ENCODE measurements at places on chromosomes 13 and 19. TPM values are rescaled to one million over a fixed set of nuclear protein-coding genes. Genes with fewer than 3 reads are reported as not detected.

PPM1N gene
- total RNA-seq: 0.65 TPM

ZNF578 gene
- total RNA-seq: 1.6 TPM

DNA sequence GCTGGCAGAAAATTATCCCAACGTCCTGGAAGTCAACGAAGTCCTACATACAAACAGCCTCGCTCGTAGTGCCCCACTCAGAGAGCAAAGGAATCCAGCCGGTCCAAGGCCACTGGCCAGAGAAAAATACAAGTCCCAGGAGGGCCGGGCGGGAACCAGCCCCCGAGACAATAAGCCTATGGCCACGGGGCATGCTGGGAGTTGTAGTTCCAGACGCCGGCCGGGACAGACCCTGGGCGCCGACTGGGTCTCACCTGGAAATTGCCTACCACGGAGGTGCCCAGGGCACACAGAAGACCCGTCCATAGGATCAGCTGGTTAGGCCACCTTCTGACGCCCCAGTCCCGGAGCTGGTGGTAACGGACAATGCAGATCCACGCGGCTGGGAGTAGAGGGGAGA is 5.4 kb downstream of the TMEM150B start:
- no peak for DNase-seq

- no peak for DNase-seq
Observed at GRCh38 chr13:48733739-48734335, 80.1 kb downstream of the CYSLTR2 start.

DNA sequence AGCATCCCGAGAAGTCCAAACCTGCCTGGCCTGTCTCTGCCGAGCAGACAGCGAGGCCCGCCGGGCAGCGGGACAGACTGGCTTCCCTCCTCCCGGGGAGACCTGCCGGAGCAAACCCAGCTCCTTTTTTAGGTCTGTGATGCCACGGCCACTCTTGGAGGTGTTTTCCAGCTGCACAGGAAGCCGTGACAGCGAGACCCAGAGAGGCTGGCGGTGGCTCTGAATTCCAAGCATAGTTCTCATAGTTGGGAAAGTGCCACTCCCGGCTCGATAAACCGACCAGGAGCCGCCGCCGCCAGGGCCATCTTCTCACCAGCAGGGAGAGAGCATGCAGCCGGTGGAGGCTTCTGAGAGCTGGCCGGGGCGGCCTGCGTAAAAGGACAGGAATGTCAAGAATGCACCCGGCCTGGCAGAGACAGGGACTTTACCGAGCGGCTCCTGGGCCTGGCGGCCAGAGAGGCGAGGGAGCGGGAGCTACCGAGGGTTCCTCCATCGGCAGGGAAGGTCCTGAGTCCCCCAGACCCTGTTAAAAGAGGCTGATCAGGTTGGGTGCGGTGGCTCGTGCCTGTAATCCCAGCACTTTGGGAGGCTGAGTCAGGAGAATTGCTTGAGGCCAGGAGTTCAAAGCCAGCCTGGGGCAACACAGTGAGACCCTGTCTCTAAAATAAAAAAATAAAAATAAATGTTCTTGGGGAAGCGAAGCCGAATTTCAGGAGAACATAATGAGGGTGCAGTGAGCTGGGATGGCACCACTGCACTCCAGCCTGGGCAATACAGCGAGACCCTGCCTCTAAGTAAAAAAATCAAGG is 64.9 kb downstream of the GADD45B start:
- DNase-seq: peak; percentile 94

DNA sequence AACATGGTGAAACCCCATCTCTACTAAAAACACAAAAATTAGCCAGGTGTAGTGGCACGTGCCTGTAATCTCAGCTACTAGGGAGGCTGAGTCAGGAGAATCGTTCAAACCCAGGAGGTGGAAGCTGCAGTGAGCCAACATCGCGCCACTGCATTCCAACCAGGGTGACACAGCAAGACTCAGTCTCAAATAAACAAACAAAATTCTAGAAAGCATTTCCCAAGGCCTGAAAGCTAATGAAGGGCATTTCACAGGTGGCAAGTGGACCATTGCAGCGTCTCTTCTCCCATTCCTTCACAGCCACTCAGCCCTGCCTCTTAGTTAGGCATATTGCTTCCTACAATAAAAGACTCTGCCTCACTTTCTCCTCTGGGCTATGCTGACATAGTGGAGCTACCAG is 13.5 kb upstream of the RXFP2 start:
- DNase-seq: no peak

ZNF497 gene
- total RNA-seq: 0.19 TPM

UBXN6 gene
- total RNA-seq: 119 TPM

GRCh38 chr19:1103132-1103707 is 574 bp upstream of the GPX4 start:
- DNase-seq: no peak

METTL21C gene
- total RNA-seq: not detected

KCNN1 gene
- total RNA-seq: not detected

ATXN8OS gene
- total RNA-seq: not detected

CEACAM4 gene
- total RNA-seq: 0.32 TPM

GRCh38 chr19:50380751-50381151 is 3.4 kb upstream of the POLD1 start:
- DNase-seq: no peak

GRCh38 chr19:54030895-54031586 is 32.7 kb downstream of the VSTM1 start:
- DNase-seq: no peak

DIRAS1 gene
- 200 TPM for total RNA-seq

DNA sequence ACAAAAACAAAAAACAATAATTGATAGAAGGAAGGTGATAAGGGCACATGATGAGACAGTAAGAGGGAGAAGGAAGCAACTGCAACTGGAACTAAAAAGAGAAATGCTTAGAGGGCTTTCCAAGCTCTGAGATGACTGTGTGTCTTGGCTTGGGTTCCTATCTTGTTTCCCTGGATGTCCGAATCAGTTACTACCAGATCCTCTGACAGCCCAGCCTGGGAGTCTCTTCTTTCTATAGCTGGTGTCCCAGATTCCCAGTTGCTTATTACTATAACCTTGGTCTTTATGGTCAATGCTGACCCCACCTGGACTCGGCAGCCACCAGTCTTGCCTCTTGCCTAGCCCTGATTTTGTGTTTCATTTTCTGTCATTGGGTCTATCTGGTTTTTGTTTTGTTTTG is 116.4 kb downstream of the RFC3 start:
- no peak for DNase-seq

DNA sequence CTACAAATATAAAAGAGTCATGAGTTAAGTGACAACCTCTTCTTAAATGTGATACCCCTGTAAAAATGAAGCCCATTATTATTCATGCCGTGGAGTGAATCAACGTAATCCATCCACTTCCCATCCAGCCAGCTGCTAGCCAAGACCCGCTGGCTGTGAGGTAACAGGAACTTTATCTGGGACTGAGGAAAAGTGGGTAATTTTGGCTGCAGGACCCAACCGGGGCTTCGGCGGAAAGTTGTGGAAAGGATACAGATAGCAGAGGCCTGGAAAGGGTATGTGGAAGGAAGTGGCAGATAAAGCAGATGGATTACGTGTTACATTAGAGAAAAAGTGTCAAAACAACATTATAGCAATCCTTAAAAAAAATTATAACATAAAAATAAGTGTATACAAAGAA is 48.3 kb downstream of the SLC7A1 start:
- no peak for DNase-seq

DNA sequence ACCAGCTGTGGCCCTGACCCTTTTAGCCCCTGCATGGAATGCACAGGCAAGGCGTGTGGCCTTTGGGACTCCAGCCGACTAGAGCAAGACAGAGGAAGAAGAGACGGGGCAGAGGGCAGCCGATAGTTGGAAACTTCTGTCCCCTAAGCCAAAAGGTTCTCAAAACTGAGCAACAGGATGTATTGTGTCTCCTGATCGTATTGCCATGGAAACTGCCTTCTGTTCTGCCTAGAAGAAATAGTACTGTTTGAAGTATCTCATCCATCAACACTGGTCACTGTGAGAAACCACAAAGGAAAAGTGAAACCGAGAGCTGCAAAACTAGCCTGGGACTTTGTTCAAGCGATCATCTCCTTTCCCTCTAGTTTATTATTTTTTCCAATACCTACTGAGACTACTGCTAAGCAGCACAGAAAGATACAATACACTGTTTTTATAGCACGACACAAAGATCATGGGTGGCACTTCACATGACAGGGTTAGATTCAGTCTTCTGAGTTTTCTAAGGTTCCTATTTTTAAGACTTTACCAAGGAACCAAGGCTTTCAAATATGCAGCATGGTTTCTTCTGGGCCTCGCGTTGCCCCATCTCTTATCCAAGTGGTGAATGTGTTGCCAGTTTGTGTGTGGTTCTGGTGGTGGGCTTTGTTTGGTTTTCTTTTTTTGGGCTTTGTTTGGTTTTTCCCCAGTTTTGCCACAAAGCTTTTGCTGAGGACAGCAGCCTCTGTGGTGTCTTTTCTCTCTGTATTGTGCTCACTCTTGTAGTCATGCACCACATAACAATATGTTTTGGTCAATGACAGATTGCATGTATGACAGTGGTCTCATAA is 49.3 kb upstream of the GPR183 start:
- DNase-seq: no peak

DNA sequence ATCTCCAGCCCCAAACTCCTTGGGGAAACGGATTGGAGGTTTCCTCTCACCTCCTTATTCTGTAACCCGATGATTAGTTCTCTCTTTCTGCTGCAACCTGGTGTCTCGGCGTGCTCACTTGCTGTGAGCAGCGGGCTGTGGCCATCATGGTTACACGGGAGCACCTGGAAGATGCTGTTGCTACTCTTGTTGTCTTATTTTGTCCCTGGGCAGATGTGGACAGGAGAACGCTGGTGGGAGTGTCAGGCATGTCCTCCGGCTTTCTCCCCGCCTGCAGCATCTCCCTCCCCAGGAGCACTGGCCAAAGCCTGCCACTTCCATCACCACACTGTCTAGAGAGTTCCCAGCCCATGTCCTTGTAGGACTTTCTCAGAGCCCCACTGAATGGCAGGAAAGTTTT is 211.8 kb upstream of the ZNF536 start:
- DNase-seq: no peak

ZNF491 gene
- 2.8 TPM for total RNA-seq

SPRED3 gene
- 0.16 TPM for total RNA-seq

GRCh38 chr19:7670150-7670783 is 1.4 kb downstream of the RETN start:
- DNase-seq: peak; percentile 78

PTPRS gene
- 61.0 TPM for total RNA-seq

DNA sequence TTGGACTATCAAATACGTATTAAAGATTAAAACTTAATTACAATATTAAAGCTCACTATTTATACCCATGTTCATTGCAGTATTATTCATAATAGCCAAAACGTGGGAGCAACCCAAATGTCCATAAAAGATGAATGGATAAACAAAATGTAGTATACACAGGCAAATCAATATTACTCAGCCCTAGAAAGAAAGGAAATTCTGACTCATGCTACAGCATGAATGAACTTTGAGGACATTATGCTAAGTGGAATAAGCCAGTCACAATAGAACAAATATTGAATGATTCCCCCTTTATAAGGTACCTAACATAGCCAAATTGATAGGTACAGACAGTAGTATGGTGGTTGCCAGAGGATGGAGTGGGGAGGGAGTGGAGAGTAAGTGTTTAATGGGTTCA is 457.3 kb downstream of the FGF14 start:
- no peak for DNase-seq

GRCh38 chr13:44726214-44726613 is 150.1 kb upstream of the TSC22D1 start:
- no peak for DNase-seq

DNA sequence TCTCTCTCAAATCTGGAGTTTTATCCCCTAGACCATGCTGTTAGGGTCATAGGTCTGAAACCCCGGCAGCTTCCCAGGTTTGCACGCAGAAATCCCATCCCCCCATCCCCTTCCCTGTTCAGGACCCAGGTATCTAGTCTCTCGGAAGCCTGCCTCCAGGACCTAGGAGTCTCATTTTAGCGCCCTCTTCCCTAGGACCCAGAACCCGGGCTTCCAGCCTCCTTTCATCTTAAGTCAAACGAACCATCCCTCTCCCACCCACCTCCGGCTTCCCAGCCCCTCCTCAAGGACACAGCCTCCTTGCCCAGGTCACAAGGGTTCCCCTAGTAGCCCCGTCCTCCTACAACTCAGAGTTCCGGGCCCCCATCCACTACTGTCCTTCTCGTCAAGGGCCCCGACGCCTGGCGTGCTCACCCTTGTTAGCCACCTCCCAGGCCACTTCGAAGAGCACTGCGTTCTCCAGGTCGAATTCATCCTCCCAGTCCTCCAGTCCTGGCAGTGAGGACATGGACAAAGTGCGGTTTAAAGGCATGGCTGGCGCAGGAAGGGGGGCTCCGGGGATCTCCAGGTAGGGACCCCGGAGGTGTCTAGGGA is 431 bp downstream of the GYS1 start:
- peak; percentile 73 for DNase-seq

GRCh38 chr13:86581706-86582105 is 782.5 kb upstream of the SLITRK6 start:
- no peak for DNase-seq

VSTM2B gene
- total RNA-seq: not detected

DNA sequence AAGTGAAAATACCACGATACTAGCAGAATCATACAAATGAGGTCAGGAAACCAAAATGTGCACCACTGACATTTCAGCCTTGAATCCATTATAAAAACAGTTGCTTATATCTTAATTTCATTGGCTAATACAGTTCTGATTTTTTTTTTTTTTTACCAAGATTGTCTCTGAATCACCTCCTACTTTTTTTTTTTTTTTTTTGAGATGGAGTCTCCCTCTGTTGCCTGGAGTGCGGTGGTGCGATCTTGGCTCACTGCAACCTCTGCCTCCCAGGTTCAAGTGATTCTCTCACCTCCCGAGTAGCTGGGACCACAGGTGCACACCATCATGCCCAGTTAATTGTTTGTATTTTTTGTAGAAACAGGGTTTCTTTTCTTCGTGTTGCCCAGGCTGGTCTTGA is 270.2 kb downstream of the LMO7 start:
- no peak for DNase-seq

GRCh38 chr19:44808463-44809371 is at the start of gene BCAM:
Gene BCAM, plus strand, starts transcription at chr19:44809103. Its CDS starts 22 bp downstream, at chr19:44809125.
- DNase-seq: peak; percentile 90

DNA sequence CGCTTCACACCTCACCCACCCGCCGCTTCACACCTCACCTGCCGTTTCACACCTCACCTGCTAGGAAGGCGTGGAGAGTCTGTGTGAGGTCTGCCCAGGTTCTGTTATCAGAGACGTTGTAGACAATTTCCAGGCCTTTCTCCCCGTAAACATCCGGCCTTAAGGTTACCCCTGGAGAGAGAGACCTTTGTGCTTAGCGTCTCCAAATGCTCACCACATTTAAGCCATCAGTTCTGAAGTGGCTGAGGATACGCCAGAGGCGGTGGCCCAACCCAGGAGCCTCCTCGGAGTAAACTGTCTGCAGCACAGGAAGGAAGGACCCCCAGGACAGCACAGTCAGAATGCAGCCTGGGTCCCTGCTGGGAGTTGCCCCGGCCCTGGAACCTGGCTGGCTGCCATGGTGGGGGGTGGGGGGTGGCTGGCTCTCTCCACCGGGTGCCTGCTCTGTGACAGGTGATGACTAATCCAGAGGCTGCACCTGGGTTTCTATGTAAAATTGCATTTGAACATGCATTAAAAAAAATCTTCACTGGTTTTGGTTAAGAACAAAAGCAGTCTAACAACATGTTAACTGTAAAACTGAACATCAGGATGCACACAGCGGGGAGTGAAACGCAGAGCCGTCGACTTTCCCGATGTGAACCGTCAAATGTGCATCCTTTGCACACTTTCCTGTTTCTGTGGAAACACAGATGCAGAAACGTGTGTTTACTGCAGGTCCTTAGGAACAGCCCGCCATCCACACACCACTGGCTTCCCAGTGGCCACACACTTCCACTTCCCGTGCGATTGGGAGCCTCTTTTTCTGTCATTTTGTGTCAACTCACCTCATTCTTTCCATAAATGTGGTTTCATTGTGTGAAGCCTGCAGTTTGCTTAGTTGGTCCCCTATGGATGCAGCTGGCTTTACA is 4.5 kb downstream of the ATP4B start:
- DNase-seq: no peak

- no peak for DNase-seq
Observed at GRCh38 chr13:100650326-100650725, 24.3 kb downstream of the TMTC4 start.
